ENCODE measurements at places on chromosomes 13 and 19. TPM values are rescaled to one million over a fixed set of nuclear protein-coding genes. Genes with fewer than 3 reads are reported as not detected.

The GRIK5 gene
- 79.1 TPM for total RNA-seq

The SIGLECL1 gene
- total RNA-seq: not detected

The MADCAM1 gene
- 1.7 TPM for total RNA-seq

The PSG3 gene
- not detected for total RNA-seq

The OR10H3 gene
- total RNA-seq: not detected

The TMEM238 gene
- total RNA-seq: 1.3 TPM

The C19orf33 gene
- total RNA-seq: 1.1 TPM

The CALR3 gene
- not detected for total RNA-seq

The PMIS2 gene
- not detected for total RNA-seq

The PNMA8C gene
- total RNA-seq: 5.3 TPM

The SIAH3 gene
- 1.2 TPM for total RNA-seq

All from glutamatergic neuron (in vitro differentiated cells).